ENCODE measurements at places on chromosomes 3 and 15. TPM values are rescaled to one million over a fixed set of nuclear protein-coding genes. Genes with fewer than 3 reads are reported as not detected.

The THBS1 gene
- 166 TPM for total RNA-seq

The PCNP gene
- 78.5 TPM for total RNA-seq

The CEP19 gene
- total RNA-seq: 4.7 TPM

The AQP9 gene
- not detected for total RNA-seq

Data from melanocyte of skin (primary cell).